ENCODE measurements at places on chromosomes 4 and X. TPM values are rescaled to one million over a fixed set of nuclear protein-coding genes. Genes with fewer than 3 reads are reported as not detected.

The PDLIM3 gene
- 12.2 TPM for total RNA-seq

The CXXC4 gene
- total RNA-seq = not detected

DNA sequence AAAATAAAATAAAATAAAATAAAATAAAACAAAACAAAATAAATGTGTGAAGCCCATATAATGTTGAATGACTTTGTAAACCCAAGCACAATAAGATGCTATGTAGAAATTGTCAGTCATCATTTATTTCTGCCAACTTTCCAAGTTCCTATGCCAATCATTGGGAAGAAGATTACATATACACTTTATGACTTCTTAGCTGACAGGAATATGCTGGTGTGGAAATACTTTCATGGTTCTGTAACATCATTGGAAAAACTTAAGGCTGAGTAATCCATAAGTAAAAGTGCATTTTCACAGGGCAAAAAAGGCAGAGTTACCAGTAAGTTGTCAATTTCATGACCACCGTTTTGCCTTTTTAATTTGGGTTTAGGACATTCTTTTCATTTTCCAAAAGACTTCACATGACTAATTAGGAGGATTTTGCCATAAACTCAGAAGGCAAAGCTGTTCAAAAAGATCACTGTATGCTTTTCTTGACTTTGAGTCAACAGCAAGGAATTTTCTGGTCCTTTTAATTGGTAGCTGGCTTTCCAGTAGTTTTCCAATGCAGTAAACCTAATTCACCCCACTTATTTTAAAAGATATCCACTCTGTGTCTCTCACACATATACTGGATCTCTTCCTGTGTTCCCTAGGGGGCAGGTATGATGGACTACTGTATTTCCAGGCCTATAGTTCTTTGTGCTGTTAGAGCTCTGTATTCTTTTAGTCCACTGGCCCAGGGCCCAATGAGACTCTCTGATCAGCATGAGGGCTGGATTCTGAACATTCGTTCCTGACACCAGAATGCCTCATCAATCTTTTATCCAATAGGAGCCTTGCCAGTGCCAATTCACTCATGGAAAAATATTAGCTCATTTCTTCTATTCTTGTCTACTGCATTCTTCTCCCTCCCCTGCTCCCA lies 26.2 kb upstream of the SCRG1 start:
- H3K4me1 ChIP-seq = no peaks in the 10 kb centered on the region
- H3K4me3 ChIP-seq = no peak overlapping the region
- H3K36me3 ChIP-seq = no peaks in the 10 kb centered on the region
- H3K27ac ChIP-seq = no peak overlapping the region

- no peaks in the 10 kb centered on the region for H3K27me3 ChIP-seq
- H3K4me1 ChIP-seq = no peaks in the 10 kb centered on the region
- H3K4me3 ChIP-seq = no peak overlapping the region
- H3K27ac ChIP-seq = no peak overlapping the region
Measured at GRCh38 chrX:39335513-39336235, 534.4 kb downstream of the MID1IP1 start.

The ASB12 gene
- not detected for total RNA-seq

- no peak for DNase-seq
- no peak overlapping the region for H3K27ac ChIP-seq
- no peak overlapping the region for H3K4me3 ChIP-seq
- no peaks in the 10 kb centered on the region for H3K36me3 ChIP-seq
- no peaks in the 10 kb centered on the region for H3K4me1 ChIP-seq
Measured at GRCh38 chr4:36392916-36393315, 111.5 kb downstream of the DTHD1 start.

The LDOC1 gene
- total RNA-seq = 46.2 TPM

The PPP1R2C gene
- total RNA-seq = not detected

The ZFP42 gene
- total RNA-seq = not detected

GRCh38 chr4:184148738-184149637 lies 68.7 kb downstream of the ENPP6 start:
- H3K27ac ChIP-seq = no peak overlapping the region
- DNase-seq = no peak
- H3K4me1 ChIP-seq = no peaks in the 10 kb centered on the region
- no peak overlapping the region for H3K4me3 ChIP-seq
- H3K36me3 ChIP-seq = no peaks in the 10 kb centered on the region

- DNase-seq = no peak
- no peaks in the 10 kb centered on the region for H3K27me3 ChIP-seq
- H3K4me1 ChIP-seq = no peaks in the 10 kb centered on the region
- H3K27ac ChIP-seq = no peak overlapping the region
- no peak overlapping the region for H3K4me3 ChIP-seq
Measured at GRCh38 chr4:150909116-150909515, 106.0 kb downstream of the LRBA start.

- peak; percentile 47 for DNase-seq
- peaks cover 19% of the 10 kb centered on the region for H3K4me1 ChIP-seq
- H3K27me3 ChIP-seq = no peaks in the 10 kb centered on the region
- H3K36me3 ChIP-seq = no peaks in the 10 kb centered on the region
Measured at GRCh38 chr4:101199507-101200285, 147.6 kb downstream of the PPP3CA start.

GRCh38 chr4:21490682-21491081 lies 457.9 kb downstream of the KCNIP4 start:
- H3K4me3 ChIP-seq = no peak overlapping the region
- H3K27ac ChIP-seq = no peak overlapping the region
- H3K4me1 ChIP-seq = no peaks in the 10 kb centered on the region
- H3K36me3 ChIP-seq = no peaks in the 10 kb centered on the region
- no peak for DNase-seq
- peaks cover 4% of the 10 kb centered on the region for H3K27me3 ChIP-seq

The SLC16A2 gene
- 3.3 TPM for total RNA-seq

DNA sequence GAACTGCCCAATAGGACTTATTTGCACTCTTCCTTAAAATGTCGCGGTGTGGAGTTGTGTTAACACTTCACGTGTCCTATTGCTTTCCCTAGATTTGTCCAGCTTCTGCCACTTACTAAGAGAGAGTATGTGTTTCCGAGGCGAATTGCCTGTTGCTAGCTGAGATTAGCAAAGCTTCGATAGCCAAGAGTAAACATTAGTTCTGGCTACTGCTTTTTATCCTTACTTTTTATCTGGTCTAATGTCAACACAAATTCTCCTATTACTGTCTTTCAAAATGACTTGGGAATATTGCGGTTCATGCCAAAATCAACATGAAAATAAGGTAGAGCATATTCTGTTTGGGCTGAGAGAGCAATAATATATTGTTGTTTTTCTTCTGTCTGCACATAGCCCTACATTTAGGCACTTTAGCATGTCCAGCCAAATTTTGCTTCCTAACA lies 90.4 kb upstream of the VEGFC start:
- H3K36me3 ChIP-seq = no peaks in the 10 kb centered on the region
- H3K27me3 ChIP-seq = no peaks in the 10 kb centered on the region

DNA sequence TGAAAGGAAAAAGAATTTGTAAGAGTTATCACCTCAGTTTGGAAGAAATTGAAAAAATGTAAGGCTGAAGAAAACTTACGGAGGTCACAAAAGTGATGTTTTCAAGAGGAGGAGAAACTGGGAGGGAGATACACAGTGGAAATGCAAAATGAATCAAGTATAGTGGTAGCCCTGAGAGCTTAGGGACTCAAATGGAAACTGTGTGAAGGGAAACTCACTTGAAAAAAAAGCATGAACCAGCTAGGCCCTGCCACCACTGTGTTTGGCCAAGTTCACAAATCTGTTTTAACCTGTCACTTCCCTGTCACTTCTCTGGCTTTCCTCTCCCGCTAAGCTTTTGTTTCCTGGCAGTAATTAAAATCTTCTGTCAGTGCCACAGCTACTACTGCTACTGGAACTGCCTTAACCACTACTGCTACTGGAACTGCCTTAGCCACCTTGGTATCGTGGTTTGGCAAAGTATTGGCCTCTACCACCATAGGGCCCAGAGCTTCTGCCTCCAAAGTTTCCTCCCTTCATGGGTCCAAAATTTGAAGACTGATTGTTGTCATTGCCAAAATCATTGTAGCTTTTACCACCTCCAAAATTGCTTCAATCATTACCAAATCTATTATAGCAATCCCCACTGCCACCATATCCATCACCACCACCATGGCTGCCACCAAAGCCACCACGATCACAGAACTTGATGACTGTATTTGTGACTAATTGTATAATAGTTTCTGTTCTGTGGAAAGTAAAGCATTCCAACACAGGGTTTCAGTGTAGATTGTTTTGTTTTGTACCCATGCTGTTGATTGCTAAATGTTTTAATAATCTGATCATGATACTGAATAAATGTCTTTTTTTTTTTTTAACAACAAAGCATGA lies 41.5 kb downstream of the SMARCA5 start:
- H3K4me3 ChIP-seq = no peak overlapping the region
- DNase-seq = no peak
- H3K27me3 ChIP-seq = no peaks in the 10 kb centered on the region

DNA sequence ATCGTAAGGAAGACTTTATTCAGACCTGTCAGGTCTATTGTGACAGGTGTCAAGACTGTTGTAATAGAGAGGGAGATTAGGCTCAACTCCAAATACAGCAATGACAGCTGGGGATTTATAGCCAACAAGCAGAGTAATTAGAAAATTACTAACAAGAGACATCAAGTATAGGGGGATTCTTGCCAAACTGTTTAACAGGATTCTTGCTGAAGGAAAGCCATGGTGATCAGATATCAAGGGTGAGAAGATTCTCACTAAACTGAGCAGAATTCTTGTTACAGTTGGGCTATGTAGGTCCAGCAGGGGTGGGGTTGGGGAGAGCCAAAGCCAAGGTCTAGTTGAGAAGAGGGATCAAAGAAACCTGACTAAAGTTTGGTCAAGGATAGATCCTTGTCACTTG lies 461.0 kb upstream of the GALNT7 start:
- H3K36me3 ChIP-seq = no peaks in the 10 kb centered on the region
- H3K27ac ChIP-seq = no peak overlapping the region
- H3K27me3 ChIP-seq = no peaks in the 10 kb centered on the region
- no peak for DNase-seq

DNA sequence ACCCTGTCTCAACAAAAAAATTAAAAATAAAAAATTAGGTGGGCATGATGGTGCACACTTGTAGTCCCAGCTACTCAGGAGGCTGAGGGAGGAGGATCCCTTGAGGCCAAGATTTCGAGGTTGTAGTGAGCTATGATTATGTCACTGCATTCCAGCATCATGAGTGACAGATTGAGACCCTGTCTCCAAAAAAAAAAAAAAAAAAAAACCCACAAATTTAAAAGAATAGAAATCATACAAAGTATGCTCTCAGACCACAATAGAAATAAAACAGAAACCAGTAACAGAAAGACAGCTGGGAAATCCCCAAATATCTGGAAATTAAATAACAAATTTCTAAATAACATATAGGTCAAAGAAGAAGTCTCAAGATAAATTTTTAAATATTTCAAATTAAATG lies 81.0 kb upstream of the HUWE1 start:
- DNase-seq = no peak
- H3K4me1 ChIP-seq = no peaks in the 10 kb centered on the region
- H3K27me3 ChIP-seq = no peaks in the 10 kb centered on the region
- H3K4me3 ChIP-seq = no peak overlapping the region
- H3K27ac ChIP-seq = no peak overlapping the region

The SSX4 gene
- not detected for total RNA-seq

- H3K4me3 ChIP-seq = no peak overlapping the region
- peaks cover 2% of the 10 kb centered on the region for H3K4me1 ChIP-seq
- no peak overlapping the region for H3K27ac ChIP-seq
- DNase-seq = peak; percentile 63
Measured at GRCh38 chr4:134470544-134470943, 269.0 kb upstream of the PABPC4L start.

- peak overlapping the region; percentile 100 for H3K27ac ChIP-seq
- H3K36me3 ChIP-seq = no peaks in the 10 kb centered on the region
- H3K27me3 ChIP-seq = no peaks in the 10 kb centered on the region
- peak; percentile 83 for DNase-seq
- peaks cover 73% of the 10 kb centered on the region for H3K4me1 ChIP-seq
Measured at GRCh38 chr4:85778632-85779131, 303.7 kb downstream of the ARHGAP24 start.

DNA sequence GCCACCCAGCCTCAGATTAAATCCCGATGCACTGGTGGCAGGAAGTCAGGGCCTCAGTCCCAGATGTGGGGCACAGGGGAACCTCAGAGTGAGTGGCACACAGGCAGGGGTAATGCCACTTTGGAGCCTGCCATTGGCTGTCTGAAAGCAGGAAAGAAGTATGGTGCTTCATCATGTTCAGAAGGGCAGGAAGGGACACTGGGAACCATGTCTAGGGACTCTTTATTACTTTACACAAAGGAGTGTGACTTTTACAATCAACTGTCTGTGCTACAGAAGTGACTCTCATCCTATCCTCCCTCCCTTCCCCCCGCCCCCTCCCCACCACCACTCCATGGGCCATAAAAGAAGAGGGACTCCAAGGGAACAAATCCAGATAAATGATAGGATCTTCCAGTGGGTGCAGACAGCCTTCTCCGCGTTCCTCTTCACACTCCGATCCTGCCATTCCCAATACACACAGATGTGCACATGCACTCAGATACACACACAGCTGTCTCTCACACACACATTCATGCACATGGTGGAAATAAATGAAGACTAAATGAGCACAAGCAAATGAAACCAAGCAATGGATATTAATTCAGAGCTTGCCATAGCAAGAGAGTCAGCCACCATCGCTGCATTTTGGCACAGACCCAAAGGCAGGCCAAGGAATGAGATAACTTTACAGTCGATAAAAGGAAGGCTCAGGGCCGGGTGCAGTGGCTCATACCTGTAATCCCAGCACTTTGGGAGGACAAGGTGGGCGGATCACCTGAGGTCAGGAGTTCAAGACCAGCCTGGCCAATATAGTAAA lies 2.5 kb upstream of the TMEM154 start:
- H3K4me1 ChIP-seq = peaks cover 41% of the 10 kb centered on the region
- H3K4me3 ChIP-seq = no peak overlapping the region
- H3K36me3 ChIP-seq = no peaks in the 10 kb centered on the region
- no peaks in the 10 kb centered on the region for H3K27me3 ChIP-seq
- peak overlapping the region; percentile 85 for H3K27ac ChIP-seq
- no peak for DNase-seq

The ZNF157 gene
- total RNA-seq = not detected

The CENPI gene
- total RNA-seq = 28.9 TPM

The CFAP99 gene
- 0.12 TPM for total RNA-seq

DNA sequence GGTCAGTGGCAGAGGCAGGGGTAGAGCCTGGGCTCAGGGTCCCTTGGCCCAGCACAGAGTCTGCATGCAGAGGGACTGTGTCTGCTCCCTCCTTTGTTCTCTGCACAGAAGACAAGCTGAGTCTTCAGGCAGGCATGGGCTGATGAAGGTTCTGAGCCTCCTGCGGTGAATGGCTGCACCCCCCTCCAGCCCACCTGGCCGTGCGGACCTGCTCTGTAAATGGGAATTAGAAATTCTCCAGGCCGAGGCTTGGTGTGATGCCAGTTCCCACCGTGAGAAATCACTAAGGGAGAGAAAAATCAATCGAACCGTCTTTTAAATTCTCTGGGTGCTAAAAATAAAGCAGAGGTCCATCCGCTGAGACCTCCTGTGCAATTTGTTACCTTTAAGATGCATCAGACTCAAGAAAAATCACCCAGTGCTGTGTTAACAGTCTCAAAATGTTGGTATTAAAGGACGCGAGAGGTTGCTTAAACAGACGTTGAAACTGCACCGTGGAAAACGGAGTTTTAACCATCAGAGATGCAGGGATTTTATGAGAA lies 96.0 kb downstream of the WFS1 start:
- H3K36me3 ChIP-seq = no peaks in the 10 kb centered on the region
- H3K27ac ChIP-seq = no peak overlapping the region
- H3K4me3 ChIP-seq = no peak overlapping the region
- no peaks in the 10 kb centered on the region for H3K4me1 ChIP-seq

The TSR2 gene
- total RNA-seq = 22.8 TPM

- H3K4me3 ChIP-seq = no peak overlapping the region
- peak; percentile 31 for DNase-seq
- no peaks in the 10 kb centered on the region for H3K36me3 ChIP-seq
- H3K27me3 ChIP-seq = peaks cover 1% of the 10 kb centered on the region
- peaks cover 4% of the 10 kb centered on the region for H3K4me1 ChIP-seq
- no peak overlapping the region for H3K27ac ChIP-seq
Measured at GRCh38 chrX:152821145-152821765, 9.3 kb downstream of the CETN2 start.

Measured in endothelial cell of umbilical vein (primary cell).